Stimulated activated CD4-positive, alpha-beta T cell treated with anti-CD3 and anti-CD28 coated beads, TNF-alpha, amount 100 ng/mL, for 1 hour (primary cell): ENCODE measurements at places on chromosomes 12 and 14.

DNA sequence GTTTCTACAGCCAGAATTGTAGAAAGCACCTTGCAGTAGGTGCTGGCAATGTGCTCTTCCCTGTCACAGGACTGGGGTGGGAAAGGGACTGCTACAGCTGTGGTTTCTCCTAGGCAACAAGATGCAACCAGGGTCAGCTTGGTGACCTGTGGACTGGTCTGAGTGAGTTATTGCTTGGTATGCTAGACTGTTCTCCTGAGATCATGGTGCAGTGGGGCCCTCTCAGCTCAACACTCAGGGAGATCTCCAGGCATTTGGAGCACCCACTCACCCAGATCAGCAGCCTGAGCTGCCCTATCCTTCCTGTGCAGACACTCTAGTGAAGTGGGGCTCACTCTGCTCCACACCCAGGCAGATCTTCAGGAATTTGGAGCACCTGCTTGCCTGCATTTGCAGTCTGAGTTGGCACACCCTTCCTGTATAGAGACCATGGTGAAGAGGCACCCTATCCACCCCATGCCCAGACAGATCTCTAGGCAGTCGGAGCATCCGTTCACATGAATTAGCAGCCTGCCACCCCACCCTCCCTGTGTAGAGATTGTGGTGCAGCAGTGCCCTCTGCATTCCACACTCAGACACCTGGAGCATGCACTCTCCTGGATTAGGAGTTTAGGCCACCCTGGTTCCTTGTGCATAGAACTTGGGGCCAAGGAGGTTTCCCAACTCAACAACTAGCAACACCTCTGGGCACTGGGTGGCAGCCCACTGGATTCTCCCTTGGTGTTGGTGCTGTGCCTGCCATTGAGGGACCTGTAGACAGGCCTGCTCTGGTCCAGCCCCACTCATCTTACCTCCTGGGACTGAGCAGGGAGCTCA, 3.8 kb upstream of the FAM186B start:
- no peak for DNase-seq

- DNase-seq, result no peak
Observed at GRCh38 chr14:32728526-32728925, 210.2 kb upstream of the NPAS3 start.

DNA sequence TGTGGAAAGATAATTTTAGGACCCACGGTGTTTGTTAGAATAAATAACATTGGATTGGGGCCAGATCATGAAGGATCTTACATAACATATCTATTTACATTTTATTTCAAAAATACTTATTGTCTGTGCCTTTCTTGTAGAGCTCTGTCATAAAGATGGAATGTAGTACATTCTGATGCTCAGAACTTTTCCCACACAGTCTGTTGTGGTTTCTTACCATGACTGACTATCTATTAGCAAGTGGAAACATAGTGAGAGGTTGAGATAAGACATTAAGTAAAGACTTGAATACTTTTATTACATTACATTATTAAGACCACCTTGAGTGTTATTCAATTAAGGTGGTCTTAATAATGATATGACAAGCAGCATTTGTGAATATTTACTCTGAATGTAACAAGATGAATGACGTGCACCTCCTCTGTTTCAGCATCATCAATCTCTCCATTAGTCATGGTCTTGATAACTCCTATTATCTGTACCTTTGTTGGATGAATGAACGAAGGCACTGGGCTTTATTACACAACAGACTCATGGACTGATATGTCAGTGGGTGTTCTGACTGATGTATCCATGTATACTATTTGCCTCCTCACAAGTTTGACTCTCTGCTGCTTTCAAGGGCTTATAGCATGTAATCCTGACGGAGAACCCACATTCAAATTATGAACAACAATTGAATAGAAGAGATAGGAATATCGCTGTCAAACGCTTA, 883.0 kb upstream of the FLRT2 start:
- DNase-seq, result no peak

DNA sequence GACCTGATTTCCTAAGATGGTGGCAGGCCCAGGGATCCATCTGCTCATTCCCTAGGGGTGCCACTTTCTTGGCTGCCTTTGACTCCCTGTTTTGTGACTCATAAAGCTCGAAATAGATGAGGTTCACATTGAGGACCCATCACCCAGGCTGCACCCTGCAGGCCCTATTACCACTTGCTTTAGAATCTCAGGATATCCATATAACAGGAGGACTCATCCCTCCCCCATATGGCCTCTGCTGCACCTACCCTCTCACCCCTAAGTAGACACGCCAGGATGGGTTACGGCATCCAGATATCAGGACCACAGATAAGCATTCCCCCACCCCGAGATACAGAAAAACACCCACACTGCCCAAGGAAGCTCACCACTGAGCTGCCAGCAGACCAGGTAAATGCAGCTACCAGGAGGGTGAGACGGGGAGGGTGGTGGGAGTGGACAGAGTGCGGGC, 155.7 kb downstream of the DPF3 start:
- DNase-seq, result no peak

- DNase-seq, result no peak
Observed at GRCh38 chr14:93893661-93894261, 33.4 kb upstream of the FAM181A start.

- DNase-seq, result no peak
Observed at GRCh38 chr12:96786791-96787190, 120.3 kb upstream of the NEDD1 start.

DNA sequence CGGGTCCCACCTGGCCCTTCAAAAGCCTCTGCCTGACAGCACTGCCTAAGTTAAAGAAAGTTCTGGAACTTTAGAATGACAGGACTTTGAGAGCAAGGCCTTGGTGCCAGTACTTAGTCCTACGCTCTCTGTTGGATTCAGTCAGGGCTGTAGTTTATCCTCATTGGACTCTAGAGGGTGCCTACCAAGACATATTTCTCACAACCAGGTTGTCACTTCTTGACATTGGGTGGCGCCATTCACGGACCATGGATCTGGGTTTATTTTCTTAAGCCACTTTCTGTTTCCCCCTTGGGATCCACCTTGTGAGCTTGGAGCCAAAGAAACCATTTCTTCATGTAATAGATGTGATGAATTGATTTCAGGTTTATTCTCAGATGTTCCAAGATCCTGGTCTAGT, 787.0 kb upstream of the TBX3 start:
- no peak for DNase-seq

- no peak for DNase-seq
Observed at GRCh38 chr14:61475316-61475715, 153.9 kb downstream of the PRKCH start.

- no peak for DNase-seq
Observed at GRCh38 chr12:545835-546234, 86.1 kb downstream of the B4GALNT3 start.

DNA sequence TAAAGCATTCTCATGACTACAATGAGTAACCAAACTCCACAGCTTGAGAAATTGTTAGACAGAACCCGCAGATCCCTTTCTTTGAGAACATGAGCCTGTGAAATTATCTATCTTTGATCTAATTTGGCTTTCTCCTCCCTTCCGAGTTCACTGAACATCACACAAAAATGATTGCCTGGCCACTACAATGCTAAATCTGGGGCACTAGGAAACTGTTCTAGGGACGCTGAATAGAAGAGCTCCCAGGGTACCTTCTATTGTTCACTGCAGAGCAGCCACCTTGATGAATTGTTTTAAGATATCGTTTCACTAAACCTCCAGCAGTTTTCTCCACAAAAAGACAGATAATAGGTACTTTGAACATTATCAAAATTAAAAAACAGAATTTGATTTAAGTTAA, 47.5 kb downstream of the SINHCAF start:
- DNase-seq, result no peak

DNA sequence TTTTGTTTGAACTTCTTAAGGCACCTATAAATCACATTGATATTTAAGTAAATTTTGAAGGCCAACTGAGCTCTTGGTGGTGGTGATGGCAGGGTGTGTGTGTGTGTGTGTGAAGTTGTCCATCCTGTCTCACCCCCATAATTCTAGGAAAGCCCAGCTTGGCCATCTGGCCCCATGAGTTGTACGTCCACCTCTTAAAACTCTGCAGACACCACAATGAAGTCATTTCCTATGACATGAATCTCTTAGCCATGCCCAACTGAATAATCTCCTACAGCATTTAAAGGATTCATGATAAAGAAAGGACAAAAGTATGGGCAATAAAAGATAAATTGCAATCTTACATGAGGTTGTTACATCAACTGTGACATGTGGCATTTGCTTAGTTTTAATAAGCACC, 123.4 kb downstream of the TTC7B start:
- DNase-seq, result no peak

- DNase-seq, result no peak
Observed at GRCh38 chr12:27576667-27577347, 52.8 kb downstream of the PPFIBP1 start.

GRCh38 chr12:116636608-116637519, 77.7 kb downstream of the MAP1LC3B2 start:
- DNase-seq, result no peak

DNA sequence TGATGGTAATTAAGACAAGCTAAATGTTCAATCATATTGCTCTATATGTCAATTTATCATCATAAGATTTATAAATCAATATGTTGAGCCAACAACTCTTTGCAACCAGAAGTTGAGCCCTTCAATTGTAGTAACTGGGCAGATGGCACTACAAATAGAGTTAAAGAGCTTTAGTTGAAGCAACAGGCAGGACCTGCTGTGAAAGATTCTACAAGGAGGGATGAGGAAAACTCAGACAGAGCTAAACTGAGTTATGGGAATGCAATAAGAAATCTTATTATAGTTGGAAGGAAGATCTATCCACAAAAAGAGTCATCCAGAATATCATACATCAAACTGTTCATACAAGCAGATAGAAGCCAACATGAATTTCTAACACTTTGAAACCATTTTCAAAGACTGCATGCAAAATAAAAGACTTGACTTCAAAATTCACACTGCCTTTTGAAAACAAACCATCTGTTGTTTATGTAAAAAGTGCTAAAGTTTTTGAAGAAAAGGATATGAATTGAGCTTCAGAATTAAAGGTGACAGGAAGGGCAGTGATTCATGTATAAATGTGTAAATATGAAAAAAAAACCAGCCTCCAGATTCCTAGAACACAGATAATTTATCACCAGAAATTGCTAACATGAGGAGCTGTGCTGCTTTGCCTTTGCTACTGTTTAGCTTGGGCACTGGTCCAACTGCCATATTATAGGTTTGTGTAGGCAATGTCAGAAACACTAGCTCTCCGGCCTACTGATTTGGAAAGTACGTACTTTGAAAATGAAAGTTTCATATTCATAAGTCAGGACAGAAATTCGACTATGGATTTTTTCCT, 133.2 kb downstream of the SLC35F4 start:
- DNase-seq, result no peak
